ENCODE measurements at places on chromosomes 2 and 18. TPM values are rescaled to one million over a fixed set of nuclear protein-coding genes. Genes with fewer than 3 reads are reported as not detected.

DNA sequence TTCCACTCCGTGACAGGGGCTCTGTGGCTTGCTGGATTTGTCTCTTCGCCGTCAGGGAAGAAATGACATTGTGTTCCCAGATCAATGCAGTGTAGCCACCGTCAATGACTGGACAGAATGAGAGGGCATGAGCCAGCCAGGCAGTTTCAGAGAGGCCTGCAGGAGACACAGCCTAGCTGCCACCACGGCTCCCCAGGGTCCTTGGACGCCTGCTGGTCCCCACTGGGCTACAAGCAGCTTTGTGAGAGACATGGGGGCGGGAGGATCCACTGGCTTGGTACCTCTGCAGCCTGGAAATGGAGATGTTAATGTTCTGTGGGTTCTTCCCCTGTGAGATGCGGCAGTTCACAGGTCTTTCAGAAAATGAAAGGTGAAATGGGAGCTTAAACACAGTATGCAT, 12.1 kb upstream of the AMER3 start:
- no peak for DNase-seq

GRCh38 chr18:49241852-49242251, 218.6 kb downstream of the DYM start:
- no peak for DNase-seq

- DNase-seq, result no peak
These were observed 18.8 kb upstream of the MREG start for GRCh38 chr2:216031960-216032689.

GRCh38 chr18:48788373-48788772, 162.4 kb downstream of the SMAD7 start:
- DNase-seq, result no peak

The CHRND gene
- 0.53 TPM for total RNA-seq

The KLHL30 gene
- 18.7 TPM for total RNA-seq

The EFHD1 gene
- 10.8 TPM for total RNA-seq

The CD207 gene
- 0.20 TPM for total RNA-seq

The SP140 gene
- 1.4 TPM for total RNA-seq

Measured in right cardiac atrium (tissue), 5 donors.